ENCODE measurements at places on chromosomes 5 and 9. TPM values are rescaled to one million over a fixed set of nuclear protein-coding genes. Genes with fewer than 3 reads are reported as not detected.

EIF4E1B gene
- total RNA-seq = not detected

GRCh38 chr5:9947225-9947714 is 302.4 kb downstream of the ATPSCKMT start:
- peaks cover 6% of the 10 kb centered on the region for H3K27me3 ChIP-seq
- no peaks in the 10 kb centered on the region for H3K4me1 ChIP-seq
- no peaks in the 10 kb centered on the region for H3K36me3 ChIP-seq
- no peak overlapping the region for H3K27ac ChIP-seq
- no peak for DNase-seq

DNA sequence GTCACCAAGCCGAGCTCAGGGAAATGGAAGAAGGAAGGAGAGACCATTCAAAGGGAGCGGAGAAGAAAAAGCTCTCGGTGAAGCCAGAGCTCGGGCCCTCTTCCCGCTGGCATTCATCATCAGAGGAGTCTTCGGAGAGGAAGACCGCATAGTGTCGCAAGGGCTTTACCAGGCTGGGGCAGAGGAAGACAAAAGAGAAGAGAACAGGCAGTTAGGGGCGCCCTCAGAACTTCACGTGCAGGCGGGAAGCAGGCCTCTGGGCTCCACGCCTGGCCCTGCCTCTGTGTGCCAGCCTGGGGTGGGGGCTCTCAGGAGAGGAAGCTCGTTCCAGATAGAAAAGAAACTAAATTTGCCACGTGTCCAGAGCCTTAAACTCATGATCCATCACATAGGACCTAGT is 31.7 kb downstream of the CRB2 start:
- no peak for DNase-seq
- no peaks in the 10 kb centered on the region for H3K27me3 ChIP-seq
- H3K4me1 ChIP-seq = peaks cover 4% of the 10 kb centered on the region
- H3K27ac ChIP-seq = no peak overlapping the region

ANKRD34B gene
- total RNA-seq = not detected

- DNase-seq = no peak
- peaks cover 29% of the 10 kb centered on the region for H3K36me3 ChIP-seq
- no peaks in the 10 kb centered on the region for H3K27me3 ChIP-seq
Observed at GRCh38 chr5:23977997-23978396, 470.6 kb downstream of the PRDM9 start.

Data from naive thymus-derived CD8-positive, alpha-beta T cell (primary cell).